SK-MEL-5 (cell line): ENCODE measurements at places on chromosomes 13 and 19. TPM values are rescaled to one million over a fixed set of nuclear protein-coding genes. Genes with fewer than 3 reads are reported as not detected.

GRCh38 chr19:49896863-49897621, at the start of gene IL4I1:
TSS of gene IL4I1 (minus strand) at chr19:49896887. CDS start at chr19:49896160, 727 bp downstream.
- no peak for DNase-seq

GRCh38 chr19:2333027-2333806, 4.7 kb downstream of the SPPL2B start:
- no peak for DNase-seq

DNA sequence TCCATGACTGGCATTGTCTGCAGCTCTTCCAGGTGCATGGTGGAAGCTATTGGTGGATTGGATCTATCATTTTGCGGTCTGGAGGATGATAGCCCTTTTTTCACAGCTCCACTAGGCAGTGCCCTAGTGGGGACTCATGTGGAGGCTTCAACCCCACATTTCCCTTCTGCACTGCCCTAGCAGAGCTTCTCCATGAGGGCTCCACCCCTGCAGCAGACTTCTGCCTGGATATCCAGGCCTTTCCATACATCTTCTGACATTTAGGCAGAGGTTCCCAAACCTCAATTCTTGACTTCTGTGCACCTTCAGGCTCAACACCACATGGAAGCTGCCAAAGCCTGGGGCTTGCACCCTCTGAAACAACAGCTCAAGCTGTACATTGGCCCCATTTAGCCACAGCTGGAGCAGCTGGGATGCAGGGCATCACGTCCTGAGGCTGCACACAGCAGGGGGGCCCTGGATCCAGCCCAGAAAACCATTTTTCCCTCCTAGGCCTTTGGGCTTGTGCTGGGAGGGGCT, 800.2 kb upstream of the MIR17HG start:
- no peak for DNase-seq

DNA sequence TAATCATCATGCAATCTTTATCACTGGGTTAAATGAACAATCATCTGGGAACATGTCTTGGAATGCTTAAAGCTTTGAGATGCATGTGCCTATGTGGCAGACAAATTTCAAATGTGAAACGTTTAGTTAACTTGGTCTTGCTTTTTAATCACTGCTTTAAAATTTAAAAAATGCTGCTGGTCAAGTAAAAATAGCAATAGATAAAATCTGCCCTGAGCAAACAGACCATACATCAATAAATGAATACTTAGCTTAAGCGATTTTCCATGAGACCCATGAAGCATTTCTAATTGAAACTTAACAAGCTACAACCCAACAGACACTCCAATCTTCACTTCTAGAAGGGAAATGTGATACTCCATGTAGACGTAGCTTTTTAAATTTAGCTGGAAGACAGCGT, 1.9 kb upstream of the KL start:
- DNase-seq: no peak

- no peak for DNase-seq
These were observed 1295.1 kb upstream of the PCDH20 start for GRCh38 chr13:62710787-62711186.

- no peak for DNase-seq
These were observed 12.7 kb downstream of the GPR42 start for GRCh38 chr19:35383536-35383935.

DNA sequence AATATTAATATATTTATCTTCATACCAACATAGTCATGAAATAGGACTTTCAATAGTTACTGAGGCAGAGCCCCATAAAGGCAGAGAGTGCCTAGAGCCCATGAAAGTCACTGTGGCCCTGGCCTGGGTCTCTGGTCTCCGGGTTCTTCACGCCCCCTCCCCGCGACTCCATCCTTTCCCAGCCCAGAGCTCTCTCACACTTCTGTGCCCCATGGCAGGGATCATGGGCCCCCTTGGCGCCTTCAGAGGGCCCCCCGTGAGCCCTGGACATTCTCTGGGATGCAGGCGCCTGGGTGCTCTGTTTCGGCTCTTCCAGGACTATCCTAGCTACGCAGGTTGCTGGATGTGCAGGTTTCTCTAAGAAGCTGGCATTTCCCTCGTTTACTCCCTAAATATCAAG, 228.4 kb downstream of the TEX29 start:
- no peak for DNase-seq

- no peak for DNase-seq
These were observed 15.6 kb upstream of the SPC24 start for GRCh38 chr19:11171144-11171543.

DNA sequence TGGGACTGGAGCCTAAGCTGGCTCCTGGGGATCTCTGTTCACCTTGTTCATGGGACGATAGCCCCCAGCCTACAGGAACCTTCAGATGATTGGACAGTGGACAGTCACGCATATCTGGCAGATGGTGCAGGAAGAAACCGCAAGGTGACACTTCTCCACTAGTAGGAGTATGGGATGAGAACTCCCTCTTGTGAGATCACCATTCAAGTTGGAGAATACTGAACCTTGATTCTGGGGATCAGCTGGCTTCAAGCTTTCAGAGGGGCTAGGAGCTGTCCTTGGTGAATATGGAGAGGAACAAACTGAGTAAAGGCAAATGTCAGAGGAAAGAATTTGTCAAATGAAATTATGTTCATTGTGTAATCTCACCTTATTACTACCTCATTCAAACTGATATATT, 204.5 kb downstream of the PDS5B start:
- peak; percentile 13 for DNase-seq

DNA sequence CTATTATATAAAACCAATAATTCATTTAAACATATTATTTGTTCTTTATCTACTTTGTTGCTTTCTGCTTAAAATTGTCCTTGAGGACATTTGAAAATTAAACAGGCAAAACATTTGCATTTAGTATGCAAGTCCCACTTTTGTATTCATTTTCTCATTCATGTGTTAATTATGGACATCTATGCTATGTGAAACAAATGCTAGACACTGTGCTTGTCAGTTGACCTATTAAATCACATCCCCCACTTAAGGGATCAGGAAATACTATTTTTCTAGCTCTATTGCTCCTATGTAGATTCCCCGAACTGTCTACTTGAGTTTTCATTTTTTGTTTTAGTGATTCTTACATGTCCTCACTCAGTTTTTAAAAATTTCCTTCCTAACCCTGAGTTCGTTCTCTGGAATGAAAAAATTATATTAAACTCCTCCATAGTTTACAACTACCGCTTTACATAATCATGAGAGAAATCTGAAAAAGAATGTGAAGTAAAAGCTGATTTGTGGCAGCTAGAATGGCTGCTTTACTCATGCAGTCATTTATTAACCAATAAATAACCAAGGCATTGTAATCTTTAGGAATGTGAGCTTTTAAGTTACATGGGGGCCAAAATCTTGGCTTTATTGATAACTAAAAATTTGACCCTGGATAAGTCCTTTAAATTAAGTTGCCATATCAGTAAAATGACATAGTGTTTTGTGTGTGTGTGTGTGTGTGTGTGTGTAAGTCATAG, 188.5 kb downstream of the LIG4 start:
- DNase-seq: no peak

DNA sequence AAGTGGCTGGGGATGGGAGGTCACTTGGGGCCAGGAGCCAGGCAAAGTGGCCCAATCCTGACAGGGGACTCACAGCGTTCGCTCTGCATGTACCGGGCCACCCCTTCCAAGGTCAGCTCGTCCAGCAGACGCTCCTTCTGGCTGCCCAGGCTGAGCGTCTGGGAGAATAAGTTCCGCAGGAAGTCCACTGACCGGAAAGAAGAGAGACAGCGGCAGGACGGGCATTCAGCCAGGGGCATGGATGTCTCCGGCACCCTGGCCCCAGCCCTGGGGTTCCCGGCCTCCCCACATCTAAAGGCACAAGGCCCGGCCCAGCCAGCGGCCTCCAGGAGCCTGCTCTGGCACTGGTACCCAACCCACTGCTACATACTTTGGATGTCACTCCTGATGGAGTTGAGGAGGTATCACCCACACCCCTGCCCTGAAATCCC, 6.1 kb downstream of the SIRT2 start:
- DNase-seq: no peak

- peak; percentile 71 for DNase-seq
These were observed 24.9 kb downstream of the RCBTB1 start for GRCh38 chr13:49560270-49561061.

- DNase-seq: no peak
These were observed 16.8 kb upstream of the FFAR2 start for GRCh38 chr19:35431145-35431807.

DNA sequence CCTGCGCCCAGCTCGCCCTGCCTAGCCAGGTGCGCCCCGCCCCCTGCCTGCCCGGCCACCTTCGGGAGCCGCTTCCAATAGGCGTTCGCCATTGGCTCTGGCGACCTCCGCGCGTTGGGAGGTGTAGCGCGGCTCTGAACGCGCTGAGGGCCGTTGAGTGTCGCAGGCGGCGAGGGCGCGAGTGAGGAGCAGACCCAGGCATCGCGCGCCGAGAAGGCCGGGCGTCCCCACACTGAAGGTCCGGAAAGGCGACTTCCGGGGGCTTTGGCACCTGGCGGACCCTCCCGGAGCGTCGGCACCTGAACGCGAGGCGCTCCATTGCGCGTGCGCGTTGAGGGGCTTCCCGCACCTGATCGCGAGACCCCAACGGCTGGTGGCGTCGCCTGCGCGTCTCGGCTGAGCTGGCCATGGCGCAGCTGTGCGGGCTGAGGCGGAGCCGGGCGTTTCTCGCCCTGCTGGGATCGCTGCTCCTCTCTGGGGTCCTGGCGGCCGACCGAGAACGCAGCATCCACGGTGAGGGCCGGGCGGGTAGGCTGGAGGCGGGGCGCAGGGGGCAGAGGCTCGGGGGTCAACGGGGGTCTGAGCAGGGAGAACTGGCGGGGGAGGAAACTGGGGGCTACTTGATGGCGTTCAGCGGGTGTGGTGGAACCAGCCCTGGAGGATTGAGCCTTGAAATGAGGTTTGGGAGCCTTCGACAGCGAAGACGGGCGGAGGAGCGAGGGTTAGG, at the start of gene SPINT2:
SPINT2 (plus strand) TSS at position 88 of the 727 bp plus-strand sequence; CDS start at position 408, 320 bp downstream.
- no peak for DNase-seq

- DNase-seq: no peak
These were observed 14.6 kb downstream of the CBLC start for GRCh38 chr19:44792281-44792680.

The CEACAM21 gene
- total RNA-seq: 0.21 TPM in 1 of 2 replicates, not detected in the other

The PNMA8B gene
- not detected in 2 replicates for total RNA-seq

The MAB21L1 gene
- 2.0 and 2.4 TPM in 2 replicates for total RNA-seq

The AZU1 gene
- not detected in 2 replicates for total RNA-seq

The DCT gene
- total RNA-seq: 1,230 and 1,300 TPM in 2 replicates
